ENCODE measurements at places on chromosomes 6 and 20.

GRCh38 chr20:419556-420165, 11.6 kb downstream of the RBCK1 start:
- no peak for DNase-seq

DNA sequence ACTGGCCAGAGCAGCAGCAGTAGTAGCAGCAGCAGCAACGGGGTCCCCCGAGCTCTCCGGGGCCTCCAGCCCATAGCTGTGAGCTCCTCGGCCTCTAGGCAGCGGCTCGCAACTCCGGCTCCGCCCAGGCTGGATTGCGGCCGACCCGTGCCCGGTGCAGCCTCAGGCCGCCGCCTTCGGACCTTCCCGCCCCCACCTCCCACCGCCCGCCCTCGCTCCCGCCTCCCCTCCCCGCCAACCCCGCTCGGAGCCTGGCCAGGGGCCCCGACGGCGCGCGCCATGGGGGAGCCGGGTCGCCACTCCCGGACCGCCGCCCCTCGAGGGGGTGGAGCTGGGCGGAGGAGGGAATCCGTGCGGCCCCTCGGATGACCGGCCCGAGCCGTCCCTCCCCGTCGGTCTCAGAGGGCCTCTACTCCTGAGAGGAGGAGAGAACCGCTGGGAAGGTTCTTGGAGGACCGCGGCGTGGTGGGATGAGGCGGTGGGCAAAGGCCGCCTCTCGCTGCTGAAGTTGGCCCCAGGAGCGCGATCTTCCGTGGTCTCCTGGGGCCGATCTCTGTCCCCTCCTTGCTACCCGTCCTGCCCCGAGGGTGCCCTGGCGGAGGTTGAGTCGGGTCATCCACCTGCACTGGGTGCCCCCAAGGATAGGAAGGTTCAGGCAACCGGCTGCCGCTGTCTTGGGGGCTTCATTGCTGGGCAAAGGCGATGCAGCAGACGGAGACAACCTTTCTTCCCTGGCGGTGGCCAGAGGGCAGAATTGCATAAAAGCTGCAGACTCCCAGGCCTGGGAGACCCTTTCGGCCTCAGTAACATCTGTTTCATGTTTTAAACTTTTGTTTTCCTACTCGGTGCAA, at the start of gene ADAM33:
ADAM33 (minus strand) TSS at position 80 of the 851 bp plus-strand sequence; CDS start at position 74, 6 bp downstream.
- DNase-seq, result no peak

- no peak for DNase-seq
Observed at GRCh38 chr6:29710281-29710941, 12.8 kb upstream of the HLA-F start.

GRCh38 chr6:125154118-125154760, 666 bp downstream of the TPD52L1 start:
- DNase-seq, result peak; percentile 5

DNA sequence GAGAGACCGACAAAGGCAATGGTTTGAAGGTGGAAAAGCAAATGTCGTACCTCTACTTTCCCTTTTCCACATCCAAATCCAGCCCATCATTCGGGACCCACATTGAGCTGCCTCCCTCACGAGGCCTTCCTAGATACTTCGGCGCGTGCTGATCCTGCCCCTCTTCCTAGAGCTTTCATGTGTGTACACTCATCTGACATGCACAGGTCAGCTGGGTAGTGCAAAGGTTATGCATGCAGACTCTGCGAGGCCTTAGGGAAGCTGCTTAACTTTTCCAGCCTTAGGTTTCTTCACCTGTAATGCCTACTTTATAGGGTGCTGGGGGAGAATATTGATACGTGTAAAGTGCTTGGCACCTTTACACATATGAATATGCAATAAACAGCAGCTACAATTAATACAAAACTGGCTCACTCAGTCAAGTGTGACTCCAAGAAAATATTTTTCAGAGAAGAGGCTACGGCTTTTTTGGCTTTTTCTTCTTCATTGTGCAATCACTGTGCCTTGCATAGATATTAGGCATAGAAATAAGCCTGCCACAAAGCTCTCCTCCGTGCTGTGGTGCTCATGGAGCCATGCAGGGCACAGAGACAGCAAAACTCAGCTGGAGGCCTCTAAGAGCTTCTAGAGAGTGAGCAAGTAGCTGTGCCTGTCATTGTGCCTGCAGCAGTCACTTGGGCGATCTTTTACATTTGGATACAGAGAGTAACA, 3.6 kb upstream of the MANBAL start:
- DNase-seq, result no peak

GRCh38 chr6:35968821-35969220, 47.9 kb upstream of the SRPK1 start:
- no peak for DNase-seq

DNA sequence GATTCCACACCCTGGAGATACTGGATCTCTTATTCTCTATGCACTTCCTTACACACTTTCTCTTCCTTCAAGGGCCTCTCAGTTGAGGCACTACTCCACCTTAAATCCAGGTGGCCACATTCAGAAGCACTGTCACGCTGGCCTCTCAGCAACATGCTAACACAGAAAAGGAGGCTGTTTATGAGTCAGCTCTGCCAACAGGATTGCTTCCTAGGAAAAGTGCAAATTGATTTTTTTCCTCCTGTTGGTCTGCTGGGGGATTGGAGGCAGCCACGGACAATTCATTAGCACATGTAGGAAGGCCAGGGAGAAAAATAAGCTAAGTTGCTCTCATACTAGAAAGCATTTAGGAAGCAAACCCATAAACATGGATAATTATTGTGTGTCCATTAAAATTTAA, 20.9 kb downstream of the LY86 start:
- no peak for DNase-seq

- no peak for DNase-seq
Observed at GRCh38 chr6:31881136-31881859, 2.5 kb upstream of the SLC44A4 start.

DNA sequence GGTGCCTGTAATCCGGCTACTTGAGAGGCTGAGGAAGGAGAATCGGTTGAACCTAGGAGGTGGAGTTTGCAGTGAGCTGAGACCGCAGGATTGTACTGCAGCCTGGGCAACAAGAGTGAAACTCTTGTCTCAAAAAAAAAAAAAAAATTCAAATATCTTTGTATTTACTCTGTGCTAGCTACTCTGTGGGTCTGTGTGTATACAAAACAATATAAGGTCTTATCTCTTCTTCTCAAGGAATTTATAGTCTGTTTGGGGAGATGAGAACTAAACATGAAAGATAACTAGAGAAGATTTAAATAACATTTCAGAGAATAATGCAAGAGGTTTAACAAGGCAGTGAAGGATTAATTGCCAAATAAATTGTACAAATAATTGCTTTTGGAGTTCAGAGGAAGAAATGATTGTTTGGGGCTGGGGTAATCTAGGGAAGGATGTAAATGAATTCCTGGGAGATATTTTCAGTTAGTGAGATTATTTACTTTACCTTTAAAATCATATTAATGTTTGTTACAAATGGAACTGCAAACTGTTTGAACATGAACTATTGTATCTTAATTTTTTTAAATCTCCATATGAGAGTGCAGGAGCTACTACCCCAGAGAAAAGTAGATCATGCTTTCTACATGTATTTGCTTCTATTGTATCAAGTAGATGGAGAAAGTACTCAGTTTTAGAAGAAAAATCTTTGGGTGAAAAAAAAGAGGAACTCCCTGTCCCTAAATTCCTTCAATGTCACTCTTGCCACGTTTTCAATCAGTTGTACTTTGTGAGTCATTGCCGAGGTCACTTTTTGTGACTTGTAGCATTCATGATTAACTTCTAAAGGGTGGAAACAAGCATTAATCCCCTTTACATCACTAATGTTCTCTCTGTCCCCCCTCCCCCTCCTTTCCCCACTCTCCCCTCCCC, 39.0 kb downstream of the NCOA3 start:
- DNase-seq, result no peak

GRCh38 chr20:50346374-50347283, 156.0 kb downstream of the CEBPB start:
- peak; percentile 84 for DNase-seq

GRCh38 chr20:39874049-39874893, 814.8 kb downstream of the MAFB start:
- DNase-seq, result peak; percentile 87

DNA sequence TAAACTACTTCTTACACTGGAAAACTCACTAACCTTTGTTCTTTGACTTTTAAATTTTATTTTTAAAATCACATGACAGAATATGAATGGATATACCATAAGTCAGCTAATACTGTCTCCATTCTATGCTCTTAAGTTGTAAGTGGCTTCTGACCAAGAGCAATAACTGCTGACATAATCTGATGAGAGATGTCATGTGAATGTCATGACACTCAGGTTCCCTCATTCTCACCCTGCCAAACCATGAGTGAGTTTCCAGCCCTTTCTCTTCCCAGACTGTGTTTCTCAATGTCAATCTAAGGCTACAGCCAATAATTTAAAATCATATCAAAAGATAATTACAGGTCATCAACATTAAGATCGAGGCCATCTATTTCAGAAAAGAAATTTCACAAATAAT, 39.7 kb downstream of the KIF16B start:
- DNase-seq, result no peak

GRCh38 chr6:82959385-82959941, 106.2 kb downstream of the UBE3D start:
- no peak for DNase-seq

- DNase-seq, result peak; percentile 62
Observed at GRCh38 chr20:15654208-15654649, 919.0 kb downstream of the KIF16B start.

GRCh38 chr6:36979347-36979742, 6.7 kb downstream of the MTCH1 start:
- peak; percentile 70 for DNase-seq

DNA sequence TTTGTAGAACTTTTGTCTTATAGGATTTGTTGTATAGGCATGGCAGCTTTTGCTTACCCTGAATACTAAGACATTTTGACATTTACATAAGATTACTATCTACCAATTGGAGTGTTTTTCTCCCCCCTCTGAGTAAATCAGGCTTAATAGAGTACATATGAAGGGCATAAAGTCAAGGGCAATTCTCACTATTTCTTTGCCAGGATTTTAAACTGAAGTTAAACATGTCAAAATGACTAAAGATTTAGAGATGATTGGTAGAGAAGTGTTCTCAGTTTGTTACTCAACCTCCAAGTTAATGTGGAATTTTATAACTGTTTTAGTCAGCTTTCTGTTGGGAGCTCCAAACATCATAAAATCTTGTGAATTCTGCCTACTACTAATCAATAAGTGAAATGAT, 157.8 kb downstream of the CDKAL1 start:
- DNase-seq, result no peak

GRCh38 chr20:47509685-47510084, 8.0 kb downstream of the NCOA3 start:
- no peak for DNase-seq

GRCh38 chr6:148578489-148578814, 168.4 kb upstream of the UST start:
- DNase-seq, result no peak

GRCh38 chr6:100112855-100113508, 119.0 kb upstream of the MCHR2 start:
- no peak for DNase-seq

- no peak for DNase-seq
Observed at GRCh38 chr6:14626556-14626955, 509.0 kb downstream of the CD83 start.

DNA sequence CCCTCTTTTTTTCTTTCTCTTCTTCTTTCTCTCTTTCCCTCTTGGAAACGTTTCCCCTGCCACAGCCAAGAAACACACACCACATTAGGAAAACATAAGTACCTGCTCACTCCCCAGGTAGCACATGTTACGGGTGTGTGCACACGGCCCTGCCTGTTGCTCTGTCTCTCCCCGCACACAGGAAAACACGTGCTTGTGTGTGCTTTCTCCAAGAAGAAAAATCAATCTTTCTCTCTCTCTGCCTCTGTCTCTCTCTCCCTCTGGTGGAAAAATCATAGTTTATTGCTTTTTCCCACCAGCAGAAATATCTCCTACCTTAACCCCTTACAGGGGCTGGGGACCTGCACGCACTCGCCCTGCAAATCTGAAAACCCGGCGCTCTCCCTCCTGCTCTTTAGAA, 102.3 kb downstream of the EDN3 start:
- no peak for DNase-seq

GRCh38 chr20:49674383-49675352, 39.0 kb downstream of the B4GALT5 start:
- DNase-seq, result no peak

DNA sequence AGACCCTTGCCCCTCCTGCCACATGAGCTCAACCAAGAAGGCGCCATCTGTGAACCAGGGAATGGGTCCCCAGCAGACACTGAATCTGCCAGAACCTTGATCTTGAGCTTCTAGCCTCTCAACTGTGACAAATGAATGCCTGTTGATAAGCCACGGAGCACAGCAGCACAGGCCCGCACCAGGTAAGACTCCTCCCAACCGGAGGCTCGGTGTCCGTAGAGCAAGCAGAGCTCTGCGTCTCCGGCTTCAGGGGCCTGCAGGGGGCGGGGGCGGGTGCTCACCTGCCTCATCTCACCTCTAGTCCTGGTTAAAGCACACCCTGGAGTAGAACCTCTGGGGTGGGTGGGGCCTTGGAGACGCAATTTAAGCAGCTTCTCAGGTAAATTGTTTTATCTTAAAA, 122.7 kb downstream of the SMOC2 start:
- DNase-seq, result no peak

DNA sequence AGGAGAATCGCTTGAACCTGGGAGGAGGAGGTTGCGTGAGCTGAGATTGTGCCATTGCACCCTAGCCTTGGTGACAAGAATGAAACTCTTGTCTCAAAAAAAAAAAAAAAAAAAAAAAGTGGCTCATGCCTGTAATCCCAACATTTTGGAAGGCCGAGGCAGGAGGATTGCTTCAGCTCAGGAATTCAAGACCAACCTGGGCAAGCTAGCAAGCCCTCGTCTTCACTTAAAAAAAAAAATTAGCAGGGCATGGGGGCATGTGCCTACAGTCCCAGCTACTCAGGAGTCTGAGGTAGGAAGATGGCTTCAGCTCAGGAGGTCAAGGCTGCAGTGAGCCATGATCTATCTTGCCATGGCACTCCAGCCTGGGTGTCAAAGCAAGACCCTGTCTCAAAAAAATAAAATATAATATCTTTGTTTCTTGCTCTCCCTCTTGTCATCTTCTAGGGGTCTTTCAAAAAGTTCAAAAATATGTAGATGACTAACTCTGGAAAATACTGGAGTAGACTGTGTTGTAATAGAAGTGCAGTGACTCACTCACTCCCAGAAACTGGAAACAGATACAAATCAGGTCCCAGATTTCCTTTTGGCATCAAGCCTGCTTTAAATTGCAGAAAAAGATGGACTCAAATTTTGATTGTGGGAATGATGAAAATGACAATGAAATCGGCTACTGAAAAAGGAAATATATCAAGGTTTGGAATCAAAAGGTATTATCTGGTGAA, 2.8 kb upstream of the GINM1 start:
- no peak for DNase-seq

GRCh38 chr20:37519508-37520418, 1.3 kb upstream of the NNAT start:
- DNase-seq, result peak; percentile 64

Measured in BE2C (cell line).